Aorta (tissue), 5 donors: ENCODE measurements at places on chromosomes 13 and 19. TPM values are rescaled to one million over a fixed set of nuclear protein-coding genes. Genes with fewer than 3 reads are reported as not detected.

- no peak for DNase-seq
Measured at GRCh38 chr19:27955485-27956480, 1257.2 kb downstream of the UQCRFS1 start.

GRCh38 chr13:27792393-27793218 is at the start of gene GSX1:
GSX1 (plus strand) TSS chr13:27792483; CDS start chr13:27792691, 208 bp downstream.
- DNase-seq, result peak; percentile 85

DNA sequence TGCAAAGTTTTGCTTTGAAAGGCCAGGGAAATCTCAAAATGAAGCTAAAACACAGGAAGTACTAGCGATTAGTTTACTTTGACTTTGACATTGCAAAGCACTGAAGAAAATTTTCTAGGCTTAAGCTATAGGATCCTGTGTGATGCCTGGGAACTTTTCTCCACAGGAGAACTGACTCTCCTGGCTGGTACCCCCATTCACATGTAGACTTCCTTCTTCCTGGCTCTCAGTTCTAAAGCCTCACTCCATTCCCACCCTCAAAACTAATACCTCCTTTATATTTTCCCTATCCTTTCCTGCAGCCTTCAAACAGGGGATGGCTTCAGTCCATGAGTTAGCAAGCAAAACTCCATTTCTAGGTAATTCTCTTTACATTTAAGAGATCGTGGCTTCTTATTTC is 189.5 kb downstream of the SLITRK1 start:
- no peak for DNase-seq

- DNase-seq, result peak; percentile 75
Measured at GRCh38 chr19:6060600-6061375, 49.5 kb downstream of the RFX2 start.

GRCh38 chr19:41699231-41699967 is 9.0 kb upstream of the CEACAM5 start:
- no peak for DNase-seq

GRCh38 chr13:50130123-50130946 is 115.1 kb downstream of the KCNRG start:
- DNase-seq, result peak; percentile 88

The ZNF177 gene
- total RNA-seq, result 3.6 TPM

The ADGRE3 gene
- not detected for total RNA-seq
